ENCODE measurements at places on chromosomes 3 and 15.
A peak's percentile ranks its signal among the peaks of the same experiment; 100 is the strongest.

GRCh38 chr3:110296885-110297284, 774.7 kb upstream of the NECTIN3 start:
- no peaks in the 10 kb centered on the region for H3K27me3 ChIP-seq
- H3K36me3 ChIP-seq = no peaks in the 10 kb centered on the region
- no peak overlapping the region for H3K4me3 ChIP-seq

- H3K27ac ChIP-seq = no peak overlapping the region
- no peaks in the 10 kb centered on the region for H3K27me3 ChIP-seq
- H3K4me3 ChIP-seq = no peak overlapping the region
- no peak for DNase-seq
- no peaks in the 10 kb centered on the region for H3K4me1 ChIP-seq
Observed at GRCh38 chr3:127990461-127990860, 61.8 kb upstream of the SEC61A1 start.

- H3K27ac ChIP-seq = no peak overlapping the region
- H3K36me3 ChIP-seq = no peaks in the 10 kb centered on the region
- H3K4me1 ChIP-seq = peaks cover 12% of the 10 kb centered on the region
- no peaks in the 10 kb centered on the region for H3K27me3 ChIP-seq
Observed at GRCh38 chr3:30435861-30436331, 170.5 kb upstream of the TGFBR2 start.

- no peak overlapping the region for H3K4me3 ChIP-seq
- no peaks in the 10 kb centered on the region for H3K36me3 ChIP-seq
- H3K27ac ChIP-seq = no peak overlapping the region
- no peaks in the 10 kb centered on the region for H3K27me3 ChIP-seq
- H3K4me1 ChIP-seq = no peaks in the 10 kb centered on the region
Observed at GRCh38 chr3:159280386-159281191, 478.7 kb downstream of the MFSD1 start.

GRCh38 chr3:123870033-123870432, 14.1 kb downstream of the MYLK start:
- no peaks in the 10 kb centered on the region for H3K36me3 ChIP-seq
- H3K27ac ChIP-seq = no peak overlapping the region
- H3K4me3 ChIP-seq = no peak overlapping the region
- DNase-seq = no peak
- H3K27me3 ChIP-seq = no peaks in the 10 kb centered on the region

DNA sequence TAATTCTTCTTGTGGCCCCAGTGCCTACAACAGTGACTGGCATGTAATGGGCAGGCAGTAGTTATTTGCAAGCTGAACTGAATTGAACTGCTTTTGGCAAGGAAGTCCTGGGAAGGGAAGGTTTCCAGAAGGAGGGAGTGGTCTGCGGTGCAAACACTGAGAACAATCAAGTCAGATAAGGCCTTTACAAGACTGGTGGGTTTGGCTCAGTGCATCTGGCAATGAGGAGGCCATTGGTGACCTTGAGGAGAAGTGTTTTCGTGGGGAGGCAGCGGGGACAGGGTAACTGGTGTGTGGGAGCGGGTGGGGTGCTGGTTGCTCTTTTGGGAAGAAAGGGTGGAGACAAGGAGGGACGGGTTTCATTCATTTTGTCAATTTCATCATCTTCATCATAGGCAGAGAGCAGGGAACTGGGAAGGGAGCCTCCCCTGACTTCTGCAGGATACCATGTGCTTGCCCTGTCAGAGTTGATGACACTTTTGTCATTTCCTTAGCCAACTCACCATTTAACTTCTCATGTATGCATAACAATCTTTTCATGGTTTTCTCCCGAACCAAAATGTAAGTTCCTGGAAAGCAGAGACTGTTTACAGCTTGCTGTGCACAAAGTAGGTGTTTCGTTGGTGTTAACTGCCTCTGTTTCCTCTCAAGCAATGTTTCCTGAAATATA, 8.4 kb upstream of the EHD4 start:
- H3K36me3 ChIP-seq = no peaks in the 10 kb centered on the region
- no peak overlapping the region for H3K27ac ChIP-seq
- no peak for DNase-seq
- no peak overlapping the region for H3K4me3 ChIP-seq
- no peaks in the 10 kb centered on the region for H3K27me3 ChIP-seq

GRCh38 chr15:64131547-64131946, 20.0 kb upstream of the SNX22 start:
- no peak for DNase-seq
- H3K27ac ChIP-seq = no peak overlapping the region

DNA sequence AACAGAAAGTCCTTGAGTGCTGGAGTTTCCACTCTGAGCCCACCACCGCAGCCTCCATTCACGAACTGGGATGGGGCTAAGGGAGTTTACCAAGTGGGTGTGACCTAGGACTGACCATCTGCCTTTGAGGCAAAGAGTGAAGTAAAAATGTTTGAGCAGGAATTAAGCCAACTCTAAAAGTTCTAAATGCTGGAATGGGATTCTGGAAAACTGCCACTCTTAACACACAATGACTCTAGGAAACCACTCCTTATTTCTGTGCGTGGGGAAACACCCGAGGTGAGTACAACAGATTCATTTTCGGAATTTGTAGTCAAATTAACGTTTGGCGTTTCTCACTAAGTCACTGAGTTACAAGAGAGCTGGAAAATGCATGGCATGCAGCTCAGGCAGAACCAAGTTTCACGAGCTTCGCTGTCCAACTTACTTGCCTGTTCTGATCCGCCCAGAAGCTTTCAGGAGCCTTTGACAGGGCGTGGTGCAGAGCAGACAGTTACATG, 31.6 kb downstream of the ISL2 start:
- H3K36me3 ChIP-seq = no peaks in the 10 kb centered on the region
- DNase-seq = no peak
- H3K4me3 ChIP-seq = no peak overlapping the region
- no peaks in the 10 kb centered on the region for H3K4me1 ChIP-seq
- H3K27ac ChIP-seq = no peak overlapping the region

DNA sequence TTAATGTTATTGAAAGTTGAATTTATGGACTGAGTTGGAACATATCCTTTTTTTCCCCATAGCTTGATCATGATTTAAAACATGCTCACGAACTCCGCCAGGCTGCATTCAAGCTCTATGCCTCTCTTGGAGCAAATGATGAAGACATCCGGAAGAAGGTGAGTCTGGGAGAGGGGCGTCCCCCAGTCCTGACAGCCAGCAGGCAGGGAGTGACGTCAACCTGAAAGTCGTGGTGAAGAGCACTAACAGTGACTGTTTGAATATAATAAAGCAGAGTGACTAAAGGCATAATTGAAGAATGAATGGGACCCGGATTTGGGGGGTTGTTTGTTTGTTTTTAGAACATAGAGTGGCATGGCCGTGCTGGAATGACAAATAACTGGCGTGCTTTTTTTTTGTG, 57.9 kb downstream of the ARMC8 start:
- no peaks in the 10 kb centered on the region for H3K27me3 ChIP-seq
- H3K27ac ChIP-seq = no peak overlapping the region
- no peaks in the 10 kb centered on the region for H3K36me3 ChIP-seq
- no peak for DNase-seq
- no peak overlapping the region for H3K4me3 ChIP-seq
- H3K4me1 ChIP-seq = no peaks in the 10 kb centered on the region

DNA sequence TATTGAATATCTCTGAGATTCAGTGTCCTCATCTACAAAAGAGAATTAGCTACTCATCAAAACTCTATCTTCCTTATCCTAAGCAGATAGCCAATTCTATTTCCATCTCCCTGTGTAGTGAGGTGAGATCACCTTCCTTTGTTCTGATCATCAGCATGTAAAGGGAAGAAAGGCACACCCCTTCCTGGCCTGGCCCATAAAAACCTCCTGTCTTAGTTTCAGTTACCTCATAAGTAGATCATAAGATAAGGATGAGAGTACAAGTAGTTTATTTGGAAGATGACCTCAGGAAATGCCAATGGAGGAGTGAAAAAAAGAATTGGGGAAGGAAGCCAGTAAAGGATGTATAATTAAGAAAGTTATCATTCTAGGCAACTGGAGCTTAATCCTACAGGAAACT, 114.5 kb upstream of the GADL1 start:
- DNase-seq = no peak
- H3K27ac ChIP-seq = no peak overlapping the region
- H3K4me3 ChIP-seq = no peak overlapping the region
- no peaks in the 10 kb centered on the region for H3K4me1 ChIP-seq

GRCh38 chr3:177466074-177466473, 268.8 kb upstream of the TBL1XR1 start:
- no peak overlapping the region for H3K27ac ChIP-seq
- H3K4me3 ChIP-seq = no peak overlapping the region
- H3K36me3 ChIP-seq = no peaks in the 10 kb centered on the region
- no peaks in the 10 kb centered on the region for H3K27me3 ChIP-seq
- H3K4me1 ChIP-seq = peaks cover 10% of the 10 kb centered on the region

GRCh38 chr3:159832024-159832423, 156.6 kb upstream of the IL12A start:
- no peak for DNase-seq
- no peaks in the 10 kb centered on the region for H3K36me3 ChIP-seq
- H3K27me3 ChIP-seq = no peaks in the 10 kb centered on the region

- DNase-seq = no peak
- no peak overlapping the region for H3K4me3 ChIP-seq
- H3K36me3 ChIP-seq = no peaks in the 10 kb centered on the region
Observed at GRCh38 chr15:100521907-100522306, 6.8 kb downstream of the CERS3 start.

- H3K36me3 ChIP-seq = no peaks in the 10 kb centered on the region
- H3K27ac ChIP-seq = peak overlapping the region; percentile 9
- DNase-seq = peak; percentile 72
- peaks cover 3% of the 10 kb centered on the region for H3K4me1 ChIP-seq
- no peaks in the 10 kb centered on the region for H3K27me3 ChIP-seq
Observed at GRCh38 chr3:96813134-96813819, 1.1 kb upstream of the EPHA6 start.

- H3K4me1 ChIP-seq = peaks cover 3% of the 10 kb centered on the region
- no peak overlapping the region for H3K27ac ChIP-seq
- no peaks in the 10 kb centered on the region for H3K36me3 ChIP-seq
- H3K4me3 ChIP-seq = no peak overlapping the region
- no peaks in the 10 kb centered on the region for H3K27me3 ChIP-seq
- DNase-seq = no peak
Observed at GRCh38 chr3:38646630-38647029, 2.9 kb downstream of the SCN5A start.

GRCh38 chr3:25335356-25335755, 92.7 kb upstream of the RARB start:
- no peak overlapping the region for H3K4me3 ChIP-seq
- H3K27me3 ChIP-seq = no peaks in the 10 kb centered on the region
- no peaks in the 10 kb centered on the region for H3K4me1 ChIP-seq

DNA sequence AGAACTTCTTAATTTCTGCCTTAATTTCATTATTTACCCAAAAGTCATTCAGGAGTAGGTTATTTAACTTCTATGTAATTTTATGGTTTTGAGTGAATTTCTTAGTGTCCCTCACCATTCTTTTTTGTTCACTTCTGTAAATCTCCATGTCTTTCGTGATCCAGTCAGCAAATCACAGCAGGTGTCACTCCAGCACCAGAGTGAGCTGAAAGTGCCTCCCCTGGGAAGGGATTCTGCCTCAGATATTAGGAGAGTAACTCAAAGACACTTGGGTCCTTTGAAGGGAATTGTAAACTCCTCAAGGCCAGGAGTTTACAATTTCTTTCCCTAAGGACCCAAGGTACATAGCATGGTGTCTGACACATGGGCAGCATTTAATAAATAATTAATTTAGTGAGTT, 207.6 kb upstream of the AZI2 start:
- H3K4me1 ChIP-seq = no peaks in the 10 kb centered on the region
- H3K27ac ChIP-seq = no peak overlapping the region
- no peaks in the 10 kb centered on the region for H3K27me3 ChIP-seq
- H3K36me3 ChIP-seq = no peaks in the 10 kb centered on the region
- no peak for DNase-seq
- no peak overlapping the region for H3K4me3 ChIP-seq

GRCh38 chr3:114327665-114328064, 33.8 kb downstream of the TIGIT start:
- H3K4me1 ChIP-seq = no peaks in the 10 kb centered on the region
- no peak for DNase-seq
- H3K27me3 ChIP-seq = no peaks in the 10 kb centered on the region
- no peak overlapping the region for H3K27ac ChIP-seq

- H3K36me3 ChIP-seq = no peaks in the 10 kb centered on the region
- no peaks in the 10 kb centered on the region for H3K4me1 ChIP-seq
- H3K4me3 ChIP-seq = no peak overlapping the region
Observed at GRCh38 chr3:122880624-122881023, 85.8 kb downstream of the SLC49A4 start.

DNA sequence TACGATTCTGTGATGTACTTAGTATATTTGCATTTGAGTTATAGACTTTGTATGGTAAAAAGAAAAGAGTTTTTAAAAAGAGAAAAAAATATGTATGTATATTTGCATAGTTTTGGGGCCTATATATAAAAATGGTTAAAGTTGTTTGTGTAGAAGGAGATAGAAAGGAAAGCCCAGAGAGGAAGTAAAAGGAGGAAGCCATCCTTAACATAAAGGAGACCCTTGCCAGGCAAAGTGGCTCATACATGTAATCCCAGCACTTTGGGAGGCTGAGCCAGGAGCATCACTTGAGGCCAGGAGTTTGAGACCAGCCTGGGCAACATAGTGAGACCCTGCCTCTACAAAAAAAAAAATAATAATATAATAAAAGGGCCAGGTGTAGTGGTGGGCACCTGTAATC, 8.4 kb downstream of the SNAP23 start:
- H3K27ac ChIP-seq = no peak overlapping the region
- H3K4me3 ChIP-seq = no peak overlapping the region
- H3K4me1 ChIP-seq = peaks cover 60% of the 10 kb centered on the region
- H3K36me3 ChIP-seq = no peaks in the 10 kb centered on the region

DNA sequence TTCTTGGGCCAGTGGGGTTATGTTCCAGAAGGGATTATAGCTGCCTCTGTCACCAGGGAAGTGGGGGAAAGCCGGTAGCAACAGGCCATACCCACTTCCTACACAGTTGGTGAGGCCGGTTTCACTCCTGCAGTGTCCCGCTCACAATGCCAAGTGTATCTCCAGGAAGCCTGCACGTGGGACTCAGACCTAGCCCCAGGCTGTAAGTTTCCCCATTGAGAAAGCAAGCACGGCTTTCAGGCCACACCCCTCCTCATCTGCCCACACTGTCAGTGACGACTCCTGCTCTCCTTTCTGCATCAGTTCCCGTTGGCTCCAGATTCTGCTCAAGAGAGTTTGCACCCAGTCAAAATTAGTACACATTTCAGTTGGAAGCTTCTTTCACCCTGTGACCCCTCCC, 51.6 kb upstream of the CPOX start:
- no peak overlapping the region for H3K27ac ChIP-seq
- H3K36me3 ChIP-seq = no peaks in the 10 kb centered on the region
- no peak overlapping the region for H3K4me3 ChIP-seq

GRCh38 chr15:59420986-59421618, 16.9 kb upstream of the FAM81A start:
- H3K36me3 ChIP-seq = no peaks in the 10 kb centered on the region
- H3K27me3 ChIP-seq = no peaks in the 10 kb centered on the region

- peaks cover 49% of the 10 kb centered on the region for H3K4me1 ChIP-seq
- no peak for DNase-seq
- H3K4me3 ChIP-seq = no peak overlapping the region
- H3K36me3 ChIP-seq = no peaks in the 10 kb centered on the region
- peak overlapping the region; percentile 89 for H3K27ac ChIP-seq
- no peaks in the 10 kb centered on the region for H3K27me3 ChIP-seq
Observed at GRCh38 chr3:123660141-123660675, 75.4 kb upstream of the HACD2 start.
